ENCODE measurements at places on chromosomes 13 and 19.
A peak's percentile ranks its signal among the peaks of the same experiment; 100 is the strongest.

GRCh38 chr19:3862826-3863500 lies 5.9 kb downstream of the ZFR2 start:
- no peak for DNase-seq

- DNase-seq = no peak
Observed at GRCh38 chr13:76683854-76684253, 202.4 kb downstream of the KCTD12 start.

DNA sequence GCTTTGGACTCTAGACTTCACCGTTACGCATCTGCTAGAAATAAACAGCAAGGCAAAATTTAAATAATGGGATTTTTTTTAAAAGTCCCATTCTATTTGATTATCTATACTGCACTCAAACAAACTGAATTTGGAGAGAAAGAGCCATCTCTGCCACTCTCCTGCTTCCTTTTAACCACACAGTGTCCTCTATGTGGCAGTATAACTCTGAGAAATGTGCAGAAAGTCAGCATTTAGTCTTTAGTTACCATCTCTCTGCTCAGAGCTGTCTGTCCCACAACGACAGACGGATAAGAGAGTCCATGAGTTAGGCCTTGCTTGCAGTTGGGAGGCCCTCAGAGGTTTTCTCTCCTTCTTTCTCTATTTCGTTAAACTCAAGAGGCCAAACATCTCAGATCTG lies 21.2 kb downstream of the CCNA1 start:
- DNase-seq = no peak

DNA sequence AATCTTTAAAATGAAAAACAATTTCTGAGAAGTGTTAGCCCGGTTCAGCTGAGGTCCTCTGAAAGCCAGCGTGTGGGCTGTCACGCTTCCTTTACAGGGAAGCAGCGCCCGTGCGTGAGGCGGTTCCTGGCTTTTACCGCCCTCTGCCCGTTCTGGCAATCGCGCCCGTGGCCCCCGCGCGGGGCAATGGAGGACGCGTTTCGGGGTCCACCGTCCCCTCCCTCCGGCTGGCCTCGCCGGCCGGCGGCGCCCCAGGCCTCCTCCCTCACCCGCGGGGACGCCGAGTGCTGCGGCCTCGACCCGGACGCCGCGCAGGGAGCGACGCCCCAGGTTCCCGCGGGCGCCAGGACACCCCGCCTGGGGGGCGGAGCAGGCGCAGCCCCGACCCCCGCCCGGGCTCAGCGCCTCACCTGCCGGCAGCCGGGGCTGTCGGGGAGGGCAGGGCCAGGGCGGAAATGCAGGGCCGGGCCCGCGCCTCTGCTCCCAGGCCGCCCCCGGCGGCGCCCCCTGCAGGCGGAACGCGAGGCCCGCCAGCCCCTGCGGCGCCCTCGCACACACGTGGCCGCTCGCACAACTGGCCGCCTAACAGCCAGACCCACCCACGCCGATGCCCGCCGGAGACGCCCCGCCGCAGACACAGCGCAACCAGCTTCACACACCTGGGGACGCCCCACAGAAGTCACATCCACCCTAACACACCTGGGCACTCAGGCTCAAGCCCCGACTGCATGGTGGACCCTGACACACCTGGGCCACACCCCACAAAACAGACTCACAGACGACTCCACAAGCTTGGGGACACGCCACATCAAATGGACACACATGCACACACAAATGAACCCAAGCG lies at the start of gene GGACT:
Gene GGACT (minus strand): TSS at position 459 of the 847 bp plus-strand sequence. CDS start 56,198 bp downstream, outside the sequence.
- DNase-seq = peak; percentile 82

Data from T-helper 9 cell (primary cell).